Immature natural killer cell (primary cell): ENCODE measurements at places on chromosomes 6 and 20. TPM values are rescaled to one million over a fixed set of nuclear protein-coding genes. Genes with fewer than 3 reads are reported as not detected.

SLC52A3 gene
- not detected for polyA plus RNA-seq

SYNJ2 gene
- 22.0 TPM for polyA plus RNA-seq

DNA sequence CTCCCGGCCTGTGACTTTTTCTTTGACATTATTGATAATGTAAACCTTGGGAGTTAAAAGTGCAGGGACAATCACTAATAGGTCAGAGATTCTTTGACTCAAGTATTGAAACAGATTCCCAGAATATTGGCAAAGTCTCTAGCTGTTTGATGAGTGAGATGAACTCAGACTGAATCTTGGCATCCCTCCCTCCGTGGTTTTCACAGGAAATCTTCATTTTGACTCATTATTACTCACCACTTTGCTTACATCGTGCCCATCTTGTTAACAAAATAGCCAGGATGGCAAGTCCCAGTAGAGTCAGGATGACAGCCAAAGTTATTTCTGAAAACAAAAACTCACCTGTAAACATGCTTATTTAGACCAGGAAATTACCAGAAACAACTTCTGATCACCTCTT lies 2.0 kb downstream of the TSBP1 start:
- DNase-seq: no peak

- DNase-seq: peak; percentile 85
Observed at GRCh38 chr6:111750753-111751673, 122.2 kb downstream of the FYN start.

DNA sequence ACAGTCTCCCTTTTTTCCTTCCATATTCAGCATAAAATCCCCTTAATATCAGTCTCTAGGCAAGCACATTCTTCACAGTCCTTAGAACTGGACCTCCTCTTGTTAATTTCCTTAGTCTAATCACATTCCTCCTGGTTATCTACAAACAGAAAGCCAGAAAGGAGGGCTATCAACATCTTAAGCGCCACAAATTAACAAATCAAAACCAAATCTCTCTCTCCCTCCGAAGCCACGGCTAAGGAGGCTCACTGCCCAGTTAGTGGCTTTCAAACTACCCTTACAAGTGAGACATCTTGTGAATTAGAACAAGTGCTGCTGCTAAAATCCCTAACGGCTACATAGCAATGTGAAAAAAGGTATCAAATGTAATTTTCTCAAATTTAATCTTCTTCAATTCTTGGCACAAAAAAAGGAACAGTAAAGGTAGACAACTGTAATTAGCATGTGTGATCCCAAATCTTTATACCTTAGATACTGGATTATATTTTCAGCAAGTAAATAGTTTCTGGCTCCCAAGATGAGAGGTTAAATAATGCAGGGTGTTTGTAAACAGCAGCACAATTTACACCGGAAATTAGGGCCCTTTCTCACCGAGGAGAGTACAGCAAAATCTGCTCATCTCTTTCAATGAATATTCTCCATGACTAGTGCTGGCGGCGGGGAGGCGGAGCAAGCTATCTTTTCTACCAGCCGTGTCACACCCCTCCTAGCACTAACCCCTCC lies 1.4 kb upstream of the TRIM39 start:
- DNase-seq: no peak

GRCh38 chr6:109236115-109237076 lies 141.1 kb downstream of the CEP57L1 start:
- peak; percentile 40 for DNase-seq
